ENCODE measurements at places on chromosomes 1 and 21.

- DNase-seq, result no peak
These were observed 70.0 kb upstream of the ZNF644 start for GRCh38 chr1:91091812-91092211.

DNA sequence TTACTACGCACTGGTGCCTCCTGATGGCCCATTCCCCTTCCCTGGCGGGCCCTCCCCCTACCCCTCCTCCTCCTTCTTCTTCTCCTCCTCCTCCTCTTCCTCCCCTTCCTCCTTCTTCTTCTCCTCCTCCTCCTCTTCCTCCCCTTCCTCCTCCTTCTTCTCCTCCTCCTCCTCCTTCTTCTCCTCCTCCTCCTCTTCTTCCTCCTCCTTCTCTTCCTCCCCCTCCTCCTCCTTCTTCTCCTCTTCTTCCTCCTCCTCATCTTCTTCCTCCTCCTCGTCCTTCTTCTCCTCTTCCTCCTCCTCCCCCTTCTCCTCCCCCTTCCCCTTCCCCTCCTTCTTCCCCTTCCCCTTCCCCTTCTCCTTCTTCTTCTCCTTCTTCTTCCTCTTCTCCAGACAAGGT, 64.7 kb upstream of the COG2 start:
- DNase-seq, result no peak

DNA sequence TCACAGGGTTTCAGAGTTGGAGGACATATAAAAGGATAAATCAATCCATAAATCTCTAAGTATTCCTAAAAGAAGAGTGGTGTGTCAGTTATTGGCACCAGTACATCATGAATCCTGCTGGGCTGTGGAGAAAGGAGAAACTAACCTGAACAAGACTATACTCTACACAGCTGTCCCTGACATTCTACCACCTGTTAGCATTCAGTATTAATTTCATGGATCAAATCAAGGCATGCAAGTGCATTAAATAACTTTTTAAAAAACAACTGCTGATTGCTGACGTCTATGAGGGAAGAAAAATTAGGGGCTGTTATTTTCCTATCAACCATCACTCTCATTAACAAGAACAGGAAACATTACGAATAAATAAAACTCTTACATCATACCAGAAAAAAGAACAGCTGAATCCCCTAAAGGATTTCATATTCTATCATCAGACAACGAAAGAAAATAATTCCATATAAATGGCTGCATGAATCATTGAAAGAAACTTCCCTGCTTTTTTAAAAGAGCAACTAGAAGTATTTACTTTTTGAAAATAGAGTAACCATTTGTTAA, 121.7 kb downstream of the ATF6 start:
- DNase-seq, result no peak

- no peak for DNase-seq
These were observed 663.6 kb upstream of the PLXNA2 start for GRCh38 chr1:208907790-208908189.

- DNase-seq, result no peak
These were observed 114.2 kb downstream of the TBX19 start for GRCh38 chr1:168394858-168395257.

- no peak for DNase-seq
These were observed 36.8 kb upstream of the PKN2 start for GRCh38 chr1:88647249-88647645.

DNA sequence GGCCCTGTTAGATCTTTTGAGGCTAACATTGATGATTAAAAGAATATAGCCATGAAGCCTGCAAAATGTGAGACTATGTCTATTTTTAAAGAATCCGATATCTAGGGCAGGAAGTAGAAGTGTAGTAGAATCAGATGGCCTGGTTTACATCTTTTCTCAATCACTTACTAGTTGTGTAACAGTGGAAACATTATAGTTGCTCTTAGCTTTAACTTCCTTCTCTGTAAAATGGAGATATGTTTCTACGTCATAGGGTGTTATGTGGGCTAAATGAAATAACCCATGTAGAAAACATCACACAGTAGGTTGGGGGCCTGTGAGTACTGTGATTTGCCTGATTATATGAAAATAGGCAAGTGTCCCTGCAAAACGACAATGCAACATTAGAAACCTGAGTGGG, 4.4 kb upstream of the IGFN1 start:
- DNase-seq, result no peak

DNA sequence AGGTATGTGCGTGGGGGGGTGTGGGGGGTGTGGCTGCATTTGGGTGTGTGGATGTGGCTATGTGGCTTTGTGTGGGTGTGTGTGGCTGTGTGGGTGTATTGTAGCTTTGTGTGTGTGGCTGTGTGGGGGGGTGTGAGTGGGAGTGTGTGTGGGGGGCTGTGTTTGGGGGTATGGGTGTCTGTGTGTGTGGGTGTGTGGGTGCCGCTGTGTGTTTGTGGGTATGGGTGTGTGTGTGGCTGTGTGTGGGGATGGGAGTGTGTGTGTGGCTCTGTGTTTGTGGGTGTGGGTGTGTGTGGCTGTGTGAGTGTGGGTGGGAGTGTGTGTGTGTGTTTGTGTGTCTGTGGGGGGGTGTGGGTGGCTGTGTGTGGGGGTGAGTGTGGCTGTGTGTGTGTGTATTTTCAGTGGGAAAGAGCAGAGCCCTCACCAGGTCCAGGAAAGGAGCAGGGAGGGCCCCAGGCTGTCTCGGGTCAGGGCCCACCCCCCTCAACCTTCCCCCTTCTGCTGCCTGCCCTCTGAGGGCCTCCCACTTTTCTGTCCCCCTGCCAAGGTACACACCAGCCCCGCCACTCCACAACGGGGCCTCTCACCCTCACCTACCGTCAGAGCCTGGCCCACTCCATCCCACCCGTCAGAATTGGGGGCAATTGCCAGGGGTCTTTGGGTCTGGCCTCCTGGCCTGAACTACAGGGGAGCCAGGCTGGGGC, 1.9 kb upstream of the COL8A2 start:
- DNase-seq, result no peak

- no peak for DNase-seq
These were observed 48.0 kb downstream of the NID1 start for GRCh38 chr1:236016782-236017400.

GRCh38 chr1:232044728-232045127, 418.1 kb downstream of the DISC1 start:
- DNase-seq, result no peak
